Thyroid gland (tissue), 4 donors: ENCODE measurements at places on chromosomes 7 and 10. TPM values are rescaled to one million over a fixed set of nuclear protein-coding genes. Genes with fewer than 3 reads are reported as not detected.

ASZ1 gene
- not detected for total RNA-seq

- no peaks in the 10 kb centered on the region for H3K36me3 ChIP-seq
- no peaks in the 10 kb centered on the region for H3K27me3 ChIP-seq
- no peak overlapping the region for H3K27ac ChIP-seq
Measured at GRCh38 chr10:43056568-43057011, 20.3 kb upstream of the RET start.

AASS gene
- 32.6 TPM for total RNA-seq

GIMAP1 gene
- 8.6 TPM for total RNA-seq

DNA sequence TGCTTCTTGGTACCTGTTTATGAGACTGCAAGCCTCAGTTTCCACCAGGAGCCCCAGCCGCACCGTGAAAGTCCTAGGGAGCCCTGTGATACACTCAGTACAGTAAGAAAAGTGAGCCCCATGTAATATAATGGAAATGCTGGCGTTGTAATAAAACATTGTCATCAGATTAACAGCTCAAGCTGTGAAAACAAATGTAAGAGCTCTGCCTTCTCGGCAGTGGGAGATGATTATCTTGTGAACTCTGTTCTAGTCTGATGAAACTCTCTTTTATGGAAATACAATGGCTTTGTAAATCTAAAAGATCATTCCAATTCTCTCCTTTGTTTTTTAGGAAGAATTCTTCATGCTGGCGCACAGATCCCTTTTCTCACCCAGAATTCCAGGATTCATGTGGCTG is 299.9 kb downstream of the ABCA13 start:
- DNase-seq = no peak
- no peaks in the 10 kb centered on the region for H3K4me1 ChIP-seq
- no peak overlapping the region for H3K4me3 ChIP-seq
- no peak overlapping the region for H3K27ac ChIP-seq

- no peaks in the 10 kb centered on the region for H3K36me3 ChIP-seq
- no peaks in the 10 kb centered on the region for H3K4me1 ChIP-seq
- no peak overlapping the region for H3K4me3 ChIP-seq
- no peak overlapping the region for H3K27ac ChIP-seq
- H3K27me3 ChIP-seq = no peaks in the 10 kb centered on the region
- no peak for DNase-seq
Measured at GRCh38 chr10:126080879-126081411, 184.6 kb downstream of the FANK1 start.

KCNMA1 gene
- total RNA-seq = 5.1 TPM

GRCh38 chr7:120110169-120110568 is 162.8 kb upstream of the KCND2 start:
- H3K36me3 ChIP-seq = no peaks in the 10 kb centered on the region
- H3K4me3 ChIP-seq = no peak overlapping the region
- no peak overlapping the region for H3K27ac ChIP-seq
- no peaks in the 10 kb centered on the region for H3K4me1 ChIP-seq
- no peak for DNase-seq

DNA sequence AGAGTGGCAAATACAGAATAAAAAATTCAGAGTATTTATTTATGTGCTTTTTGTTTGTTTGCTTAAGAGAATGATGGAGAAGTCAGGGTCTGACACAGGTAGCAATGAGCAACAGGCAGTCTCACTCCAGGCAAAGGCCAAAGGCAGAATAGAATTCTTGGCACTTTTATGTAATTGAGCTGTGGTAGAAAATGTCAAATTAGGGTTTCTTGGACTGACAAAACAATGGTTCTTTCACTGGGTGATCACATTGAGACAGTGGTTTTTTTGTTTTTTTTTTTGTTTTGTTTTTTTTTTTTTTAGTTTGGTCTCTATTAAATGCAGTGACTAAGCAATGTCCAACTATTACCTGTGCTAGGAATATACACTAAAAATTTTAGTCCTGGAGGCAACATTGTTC is 27.4 kb downstream of the POM121L12 start:
- no peak overlapping the region for H3K27ac ChIP-seq
- no peaks in the 10 kb centered on the region for H3K4me1 ChIP-seq
- H3K36me3 ChIP-seq = no peaks in the 10 kb centered on the region
- H3K27me3 ChIP-seq = no peaks in the 10 kb centered on the region
- H3K4me3 ChIP-seq = no peak overlapping the region
- DNase-seq = no peak

DNA sequence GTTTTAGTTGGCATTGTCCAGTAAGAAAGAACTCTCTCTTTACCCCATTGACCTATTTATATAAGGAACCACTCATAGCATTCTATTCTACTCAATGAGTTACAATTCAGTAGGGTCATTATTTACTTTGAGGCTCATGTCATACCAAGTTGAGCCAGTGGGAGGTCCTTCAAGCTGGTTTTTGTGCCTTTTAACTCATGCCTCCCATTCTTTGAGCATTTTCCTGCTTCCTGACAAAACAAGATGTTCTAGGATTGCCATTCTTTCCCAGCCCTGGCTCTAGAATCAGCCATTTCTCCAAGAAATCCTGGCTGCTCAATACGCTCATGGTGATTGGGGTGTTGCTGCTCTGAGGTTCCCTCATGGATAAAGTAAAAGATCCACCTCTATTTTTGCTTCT is 250.1 kb downstream of the ABCA13 start:
- no peaks in the 10 kb centered on the region for H3K36me3 ChIP-seq
- H3K27ac ChIP-seq = no peak overlapping the region
- H3K4me3 ChIP-seq = no peak overlapping the region
- no peaks in the 10 kb centered on the region for H3K4me1 ChIP-seq

- peaks cover 66% of the 10 kb centered on the region for H3K4me1 ChIP-seq
- H3K4me3 ChIP-seq = no peak overlapping the region
- H3K27me3 ChIP-seq = no peaks in the 10 kb centered on the region
- peak overlapping the region; percentile 89 for H3K27ac ChIP-seq
- H3K36me3 ChIP-seq = no peaks in the 10 kb centered on the region
- DNase-seq = peak; percentile 57
Measured at GRCh38 chr10:89516149-89516832, 19.1 kb downstream of the SLC16A12 start.

DNA sequence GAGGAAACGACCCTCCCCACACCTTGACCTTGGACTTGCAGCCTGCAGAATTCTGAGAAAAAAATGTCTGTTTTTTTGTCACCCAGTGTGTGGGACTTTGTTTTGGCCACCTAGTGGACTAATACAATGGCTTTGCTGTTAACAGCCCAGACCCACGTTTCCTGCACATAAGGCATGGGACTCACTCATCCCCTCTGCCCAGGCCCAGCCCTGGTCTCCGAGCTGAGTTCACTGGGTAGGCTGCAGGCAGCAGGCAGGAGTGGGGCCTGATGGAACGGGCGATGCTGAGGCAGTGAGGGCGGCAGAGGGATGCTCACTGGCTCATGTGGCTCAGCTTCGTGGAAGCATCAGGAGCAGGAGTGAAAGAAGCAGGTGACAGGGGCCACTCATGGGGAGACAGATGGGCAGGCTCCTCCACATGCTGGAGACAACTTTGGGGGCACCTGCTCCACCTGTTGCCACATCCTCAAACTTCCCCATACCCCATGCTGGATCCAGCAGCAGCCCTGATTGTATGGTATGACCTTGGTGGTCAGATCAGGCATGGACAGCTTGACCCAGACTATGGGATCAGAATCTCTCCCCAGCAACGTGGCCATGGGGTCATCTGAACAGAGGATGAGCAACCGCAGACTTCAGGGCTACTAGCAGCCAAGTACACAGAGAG is 65.8 kb upstream of the ANTXRL start:
- no peak overlapping the region for H3K4me3 ChIP-seq
- no peaks in the 10 kb centered on the region for H3K4me1 ChIP-seq
- H3K36me3 ChIP-seq = no peaks in the 10 kb centered on the region
- no peaks in the 10 kb centered on the region for H3K27me3 ChIP-seq
- H3K27ac ChIP-seq = no peak overlapping the region

DNA sequence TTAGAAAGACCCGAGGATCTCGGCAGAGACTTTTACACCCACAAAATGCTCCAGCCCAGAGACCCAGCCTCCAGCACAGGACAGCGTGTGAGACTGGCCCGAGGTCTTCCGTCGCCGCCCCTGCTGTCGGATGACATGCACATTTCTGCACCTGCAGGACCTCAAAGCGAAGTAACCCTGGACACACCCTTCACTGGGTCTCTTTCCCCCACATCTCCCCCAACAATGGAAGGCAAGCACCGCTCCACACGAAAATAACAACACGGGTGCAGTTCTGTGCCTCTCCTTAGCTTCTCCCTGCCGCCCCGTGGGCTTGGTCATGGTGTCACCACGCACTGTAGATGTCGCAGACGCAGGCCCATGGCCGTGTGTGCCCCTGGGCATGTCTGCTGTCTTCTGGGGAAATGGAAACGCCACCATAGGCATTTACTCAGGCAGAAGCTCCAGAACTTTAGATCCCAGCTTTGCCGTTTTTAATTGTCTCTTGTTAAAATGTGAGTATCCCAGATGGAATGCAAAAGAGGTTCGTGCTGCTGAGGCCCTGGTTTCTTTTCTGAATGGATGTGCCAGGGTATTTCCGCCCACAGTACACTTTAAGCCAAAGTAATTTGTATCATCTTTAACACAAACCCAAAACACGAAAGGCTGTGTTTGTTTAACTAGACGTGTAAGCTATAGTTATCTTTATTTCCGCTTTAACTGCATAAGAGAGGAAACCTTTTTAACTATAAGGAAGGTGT is 237.9 kb downstream of the MGMT start:
- H3K4me1 ChIP-seq = peaks cover 5% of the 10 kb centered on the region
- H3K27me3 ChIP-seq = no peaks in the 10 kb centered on the region
- H3K27ac ChIP-seq = no peak overlapping the region

GRCh38 chr7:46589286-46589685 is 668.2 kb upstream of the IGFBP3 start:
- H3K4me1 ChIP-seq = no peaks in the 10 kb centered on the region
- H3K36me3 ChIP-seq = no peaks in the 10 kb centered on the region
- H3K4me3 ChIP-seq = no peak overlapping the region
- no peak for DNase-seq
- H3K27ac ChIP-seq = no peak overlapping the region

GRCh38 chr10:133230044-133230361 is at the start of gene UTF1:
TSS of gene UTF1 (plus strand) at chr10:133230217. CDS start at chr10:133230289, 72 bp downstream.
- H3K27me3 ChIP-seq = peaks cover 13% of the 10 kb centered on the region
- peaks cover 20% of the 10 kb centered on the region for H3K4me1 ChIP-seq

DNA sequence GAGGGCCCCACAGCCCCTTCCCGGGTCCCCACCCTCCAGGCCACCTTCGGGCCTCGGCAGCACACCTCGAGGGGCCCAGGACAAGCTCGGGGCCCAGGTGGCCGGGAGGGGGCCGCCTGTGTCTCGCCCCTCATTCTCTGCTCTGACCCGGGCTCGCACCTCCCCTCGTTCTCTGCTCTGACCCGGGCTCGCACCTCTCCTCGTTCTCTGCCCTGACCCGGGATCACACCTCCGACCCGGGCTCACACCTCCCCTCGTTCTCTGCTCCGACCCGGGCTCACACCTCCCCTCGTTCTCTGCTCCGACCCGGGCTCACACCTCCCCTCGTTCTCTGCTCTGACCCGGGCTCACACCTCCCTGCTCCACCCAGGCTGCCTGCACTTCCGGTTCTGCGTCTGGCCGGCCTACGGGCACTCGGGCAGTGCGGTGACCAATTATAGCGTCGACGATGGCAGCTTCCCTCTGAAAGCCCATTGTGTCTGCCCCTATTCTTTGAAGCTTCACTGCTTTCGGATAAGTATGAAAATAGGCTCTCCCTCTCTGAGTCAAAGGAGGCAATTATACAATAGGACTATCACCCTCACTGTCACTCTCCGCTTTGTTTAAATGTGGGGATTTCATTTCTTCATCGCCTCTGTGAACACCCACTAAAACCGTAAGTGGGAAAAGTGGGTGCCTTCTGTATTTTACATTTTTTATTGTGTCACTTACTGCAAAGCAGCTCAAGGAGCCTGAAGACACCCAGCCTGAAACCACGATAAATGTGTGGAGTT is 457.4 kb downstream of the DNAJB6 start:
- H3K27me3 ChIP-seq = no peaks in the 10 kb centered on the region
- no peaks in the 10 kb centered on the region for H3K4me1 ChIP-seq
- no peak overlapping the region for H3K27ac ChIP-seq
- no peak overlapping the region for H3K4me3 ChIP-seq
